Aorta (tissue), 5 donors: ENCODE measurements at places on chromosomes 6 and 20. TPM values are rescaled to one million over a fixed set of nuclear protein-coding genes. Genes with fewer than 3 reads are reported as not detected.

GRCh38 chr20:41645372-41645771 lies 27.2 kb upstream of the CHD6 start:
- H3K27ac ChIP-seq = no peak overlapping the region
- DNase-seq = no peak
- H3K27me3 ChIP-seq = no peaks in the 10 kb centered on the region
- H3K36me3 ChIP-seq = no peaks in the 10 kb centered on the region

DNA sequence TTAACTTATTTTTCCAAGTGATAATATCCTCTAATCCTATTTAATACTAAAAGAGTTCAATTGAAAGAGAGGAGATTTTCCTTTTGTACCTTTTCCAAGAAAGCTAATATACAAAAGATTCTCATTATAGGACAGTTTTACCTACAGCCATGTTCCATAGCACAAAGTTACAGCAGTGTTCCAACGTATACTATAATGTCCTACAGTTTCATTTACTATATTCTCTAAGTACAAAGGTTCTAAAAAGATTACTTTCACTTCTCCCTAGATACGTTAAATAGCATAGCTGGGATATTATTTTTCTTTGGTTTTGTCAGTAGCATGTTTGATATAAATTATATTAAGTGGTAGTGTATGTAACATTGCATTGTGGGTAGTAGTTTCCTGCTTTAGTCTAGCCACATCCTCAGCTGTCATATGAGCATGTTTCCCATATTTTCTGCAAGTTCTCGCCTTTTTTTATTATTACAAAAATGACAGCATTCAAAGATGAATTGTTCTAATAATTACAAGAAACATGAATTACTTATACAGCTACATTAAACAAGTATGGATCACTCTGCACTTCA lies 4.4 kb upstream of the RUNX2 start:
- H3K4me3 ChIP-seq = no peak overlapping the region
- H3K36me3 ChIP-seq = no peaks in the 10 kb centered on the region
- H3K27ac ChIP-seq = no peak overlapping the region
- DNase-seq = no peak

DNA sequence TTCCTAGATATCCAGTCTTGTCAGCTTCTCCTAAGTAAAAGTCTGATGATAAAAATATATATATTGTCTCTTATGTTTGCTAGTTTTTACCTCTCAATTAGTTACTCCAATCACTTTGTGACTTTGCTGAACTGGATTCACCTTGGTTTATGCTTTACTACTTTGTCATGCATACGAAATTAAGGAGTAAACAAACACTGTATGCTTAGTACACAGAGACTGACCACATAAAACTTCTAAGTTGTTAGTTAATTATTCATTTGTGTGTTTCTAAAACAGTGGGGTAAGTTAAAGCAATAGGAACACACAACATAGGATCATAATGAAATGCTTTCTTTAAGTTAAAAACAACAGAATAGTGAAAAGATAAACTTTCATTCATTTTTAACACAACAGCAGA lies 877.3 kb upstream of the MAP3K7 start:
- no peaks in the 10 kb centered on the region for H3K27me3 ChIP-seq
- H3K27ac ChIP-seq = no peak overlapping the region
- H3K4me3 ChIP-seq = no peak overlapping the region
- H3K4me1 ChIP-seq = no peaks in the 10 kb centered on the region
- no peaks in the 10 kb centered on the region for H3K36me3 ChIP-seq

DNA sequence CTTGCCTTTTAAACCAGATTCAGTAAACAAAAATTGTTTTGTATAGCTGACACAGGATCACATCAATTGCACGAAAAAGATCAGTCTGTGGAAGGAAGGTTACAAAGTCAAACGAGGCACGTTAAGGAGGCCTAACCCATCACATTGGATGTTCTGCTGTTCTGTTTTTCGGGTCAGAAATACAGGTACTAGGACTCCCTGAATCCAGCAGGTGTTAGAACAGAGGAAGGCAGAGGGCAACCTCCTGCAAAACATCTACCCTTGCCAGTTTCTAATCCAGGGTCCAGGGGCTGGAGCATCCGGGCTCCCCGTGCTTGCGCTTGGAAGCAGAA lies 64.6 kb downstream of the PLG start:
- no peak for DNase-seq
- no peak overlapping the region for H3K27ac ChIP-seq
- no peaks in the 10 kb centered on the region for H3K36me3 ChIP-seq
- H3K27me3 ChIP-seq = no peaks in the 10 kb centered on the region

DNA sequence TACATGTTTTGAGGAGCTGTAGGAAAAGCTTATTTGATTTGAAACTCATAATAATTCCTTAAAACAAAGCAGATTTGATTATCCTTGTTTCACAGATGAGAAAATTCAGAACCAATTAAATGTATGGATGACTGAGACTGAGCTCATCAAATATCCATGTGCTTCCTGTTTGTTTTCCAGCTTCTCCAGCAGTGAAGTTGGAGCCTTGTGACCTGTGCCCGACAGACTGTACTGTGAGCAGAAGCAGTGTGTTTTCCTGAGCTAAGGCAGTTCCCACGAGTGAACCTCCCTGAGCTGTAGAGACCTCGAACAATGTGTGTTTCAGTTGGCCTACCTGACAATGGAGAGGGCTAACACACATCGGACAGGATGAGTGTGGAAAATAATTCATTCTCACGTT lies 599.5 kb upstream of the NRSN1 start:
- H3K4me3 ChIP-seq = no peak overlapping the region
- no peaks in the 10 kb centered on the region for H3K4me1 ChIP-seq
- H3K36me3 ChIP-seq = no peaks in the 10 kb centered on the region
- no peak overlapping the region for H3K27ac ChIP-seq
- no peak for DNase-seq
- H3K27me3 ChIP-seq = no peaks in the 10 kb centered on the region

- H3K27me3 ChIP-seq = no peaks in the 10 kb centered on the region
- no peak overlapping the region for H3K4me3 ChIP-seq
- DNase-seq = no peak
- no peaks in the 10 kb centered on the region for H3K36me3 ChIP-seq
- no peaks in the 10 kb centered on the region for H3K4me1 ChIP-seq
Observed at GRCh38 chr20:58971429-58971828, 9.6 kb upstream of the NELFCD start.

Gene APOM
- total RNA-seq = 0.96 TPM

Gene AGER
- 6.4 TPM for total RNA-seq

Gene HS3ST5
- total RNA-seq = not detected

Gene MMP24
- 1.2 TPM for total RNA-seq

Gene WFDC10B
- total RNA-seq = not detected
